Spinal cord (tissue), 10 donors: ENCODE measurements at places on chromosomes 16 and 17. TPM values are rescaled to one million over a fixed set of nuclear protein-coding genes. Genes with fewer than 3 reads are reported as not detected.

The BCKDK gene
- 49.7 TPM for polyA plus RNA-seq

The TMEM100 gene
- polyA plus RNA-seq = 40.0 TPM

The KRTAP2-2 gene
- not detected for polyA plus RNA-seq

The PSMC3IP gene
- 18.3 TPM for polyA plus RNA-seq

The GLP2R gene
- polyA plus RNA-seq = 0.35 TPM

The HBA1 gene
- 1,046 TPM for polyA plus RNA-seq

The YBX2 gene
- polyA plus RNA-seq = 4.2 TPM

The CFAP52 gene
- 19.3 TPM for polyA plus RNA-seq

The NKD1 gene
- polyA plus RNA-seq = 28.8 TPM

The SBK1 gene
- 107 TPM for polyA plus RNA-seq

The TBKBP1 gene
- polyA plus RNA-seq = 62.8 TPM

The WNK4 gene
- 14.1 TPM for polyA plus RNA-seq

The IGF2BP1 gene
- polyA plus RNA-seq = 6.3 TPM

The STH gene
- not detected for polyA plus RNA-seq

The EVPL gene
- polyA plus RNA-seq = 0.90 TPM

The KRT24 gene
- not detected for polyA plus RNA-seq

The PIK3R5 gene
- polyA plus RNA-seq = 2.7 TPM

The SULT1A1 gene
- polyA plus RNA-seq = 24.2 TPM

The JUP gene
- polyA plus RNA-seq = 44.6 TPM

The CEP295NL gene
- 0.27 TPM for polyA plus RNA-seq

The PRAC2 gene
- not detected for polyA plus RNA-seq

The KRT20 gene
- polyA plus RNA-seq = not detected

The KRTAP16-1 gene
- polyA plus RNA-seq = not detected

The KRT28 gene
- polyA plus RNA-seq = not detected

The CRYM gene
- polyA plus RNA-seq = 4.3 TPM

The GCGR gene
- polyA plus RNA-seq = not detected

The CLDN7 gene
- polyA plus RNA-seq = 1.3 TPM

The NTN3 gene
- 3.0 TPM for polyA plus RNA-seq

The ALOX15B gene
- polyA plus RNA-seq = 0.13 TPM

The MAPK7 gene
- polyA plus RNA-seq = 28.9 TPM

The C1QTNF8 gene
- 0.29 TPM for polyA plus RNA-seq

The NPIPA3 gene
- polyA plus RNA-seq = 15.6 TPM

The ZNF646 gene
- polyA plus RNA-seq = 11.2 TPM

The RPS2 gene
- polyA plus RNA-seq = 1,957 TPM

The ZMYND15 gene
- polyA plus RNA-seq = 2.5 TPM
